Fibroblast of mammary gland (primary cell): ENCODE measurements at places on chromosomes 13 and 19.

DNA sequence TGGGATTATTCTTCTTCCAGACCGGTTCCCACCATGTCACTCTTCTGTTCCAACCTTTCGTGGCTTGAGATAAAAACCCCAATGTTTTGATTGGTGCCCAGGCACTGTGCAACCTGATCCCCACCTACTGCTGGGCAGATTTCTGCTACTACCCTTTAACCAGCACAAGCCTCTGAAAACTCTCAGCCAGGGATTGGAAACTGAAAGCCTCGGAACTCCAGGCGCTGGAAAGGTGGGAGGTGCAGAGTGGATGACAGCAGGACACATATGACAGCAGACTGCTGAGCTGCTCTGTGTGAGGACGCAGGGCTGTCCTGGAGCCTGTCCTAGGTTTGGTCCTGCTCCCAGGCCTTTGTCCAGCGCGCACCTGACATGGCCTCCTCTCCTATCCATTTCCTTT lies 68.5 kb upstream of the GTF3A start:
- no peak for DNase-seq

GRCh38 chr19:40611096-40611495 lies 9.9 kb downstream of the LTBP4 start:
- no peak for DNase-seq

DNA sequence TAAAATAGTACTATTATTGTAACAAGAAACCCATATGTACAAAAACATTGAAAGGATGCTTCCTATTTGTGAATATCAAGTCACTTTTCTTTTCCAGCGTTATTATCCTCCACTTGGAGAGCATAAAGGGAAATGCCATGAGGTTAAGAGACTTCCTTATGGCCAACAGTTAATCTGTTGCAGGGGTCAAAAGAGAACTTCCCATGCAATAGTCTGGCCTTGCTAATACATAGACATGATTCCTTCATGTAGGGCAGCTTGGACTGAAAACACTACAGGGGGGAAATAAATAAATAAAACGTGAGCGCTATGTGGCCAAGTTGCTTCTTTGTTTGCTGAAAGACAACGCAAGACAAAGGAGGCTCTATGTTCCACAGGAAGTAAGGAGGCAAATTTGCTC lies 269.1 kb upstream of the EDNRB start:
- no peak for DNase-seq

DNA sequence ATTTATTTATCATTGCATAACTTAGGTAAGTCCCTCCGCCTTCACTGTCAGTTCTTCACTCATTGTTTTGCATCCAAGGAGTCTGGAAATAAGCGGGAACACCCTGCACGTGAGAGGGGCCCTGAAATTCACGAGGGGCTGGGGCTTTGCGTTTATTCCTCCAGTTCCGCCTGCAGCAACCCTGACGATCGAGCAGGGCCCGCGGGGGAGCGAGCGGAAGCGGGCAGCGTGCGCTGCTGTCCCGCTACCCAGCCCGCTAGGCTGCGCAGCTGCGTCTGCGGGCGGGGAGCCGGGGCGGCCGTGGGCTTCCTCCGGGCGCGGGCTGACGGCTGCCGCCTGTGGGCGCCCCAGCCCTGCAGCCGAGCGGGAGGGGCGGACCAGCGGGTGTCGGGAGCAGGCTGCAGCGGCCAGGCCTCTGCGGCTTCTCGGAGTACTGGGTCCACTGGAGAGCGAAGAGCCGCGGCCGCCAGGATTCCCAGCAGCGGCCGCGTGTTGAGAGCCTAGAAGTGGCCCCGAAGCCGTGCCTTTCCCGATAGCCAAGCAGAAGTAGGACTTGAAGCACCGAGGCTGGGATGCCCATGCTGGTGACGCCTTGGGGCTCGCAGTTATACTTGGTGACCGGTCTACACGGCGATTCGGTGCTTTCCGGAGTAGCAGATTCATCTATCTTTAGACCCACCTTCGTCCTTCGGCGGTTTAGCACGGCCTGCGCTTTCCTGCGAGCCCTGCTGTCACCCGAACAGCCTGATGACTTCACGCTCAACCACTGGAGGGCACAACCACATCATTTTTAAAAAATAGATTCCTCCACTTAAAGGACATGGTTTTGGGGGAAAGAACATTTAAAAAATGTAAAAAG lies 32.9 kb upstream of the SACS start:
- DNase-seq, result peak; percentile 78

GRCh38 chr13:91544723-91545122 lies 146.3 kb downstream of the GPC5 start:
- DNase-seq, result no peak
